ENCODE measurements at places on chromosomes 1 and 21.

- no peak for DNase-seq
Measured at GRCh38 chr1:175361476-175361875, 168.9 kb upstream of the KIAA0040 start.

GRCh38 chr1:39900662-39901463 lies 854 bp downstream of the MYCL start:
- no peak for DNase-seq

- no peak for DNase-seq
Measured at GRCh38 chr1:11062965-11063401, 3.2 kb upstream of the SRM start.

GRCh38 chr1:184755226-184756065 lies 788 bp upstream of the EDEM3 start:
- peak; percentile 76 for DNase-seq
